ENCODE measurements at places on chromosomes 2 and 18. TPM values are rescaled to one million over a fixed set of nuclear protein-coding genes. Genes with fewer than 3 reads are reported as not detected.

Gene KCMF1
- total RNA-seq: 83.4 TPM

GRCh38 chr18:11269257-11269656, 119.9 kb upstream of the PIEZO2 start:
- no peak overlapping the region for H3K27ac ChIP-seq
- H3K4me3 ChIP-seq: no peak overlapping the region
- peaks cover 7% of the 10 kb centered on the region for H3K4me1 ChIP-seq
- DNase-seq: no peak

DNA sequence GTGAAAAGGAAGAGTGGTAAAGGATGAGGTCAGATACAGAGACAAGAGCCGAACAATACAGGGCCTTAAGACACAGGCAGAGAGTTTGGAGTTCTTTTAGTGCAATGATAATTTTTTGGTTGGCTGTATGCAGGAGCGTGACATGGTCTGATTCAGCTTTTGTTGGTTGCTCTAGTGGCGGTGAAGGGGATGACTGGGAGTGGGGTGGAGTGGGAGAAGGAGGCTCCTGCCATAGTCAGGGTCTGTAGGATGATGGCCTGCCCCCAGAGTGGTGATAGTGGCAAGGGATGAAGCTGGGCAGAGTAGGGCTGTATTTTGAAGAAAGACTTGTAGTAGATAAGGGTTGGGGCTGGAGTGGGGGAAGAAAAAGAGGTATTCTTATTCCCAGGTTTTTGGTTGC, 306.6 kb upstream of the VWC2L start:
- no peaks in the 10 kb centered on the region for H3K36me3 ChIP-seq
- H3K4me1 ChIP-seq: no peaks in the 10 kb centered on the region
- no peaks in the 10 kb centered on the region for H3K27me3 ChIP-seq
- no peak for DNase-seq
- no peak overlapping the region for H3K27ac ChIP-seq

Gene DNER
- not detected for total RNA-seq

DNA sequence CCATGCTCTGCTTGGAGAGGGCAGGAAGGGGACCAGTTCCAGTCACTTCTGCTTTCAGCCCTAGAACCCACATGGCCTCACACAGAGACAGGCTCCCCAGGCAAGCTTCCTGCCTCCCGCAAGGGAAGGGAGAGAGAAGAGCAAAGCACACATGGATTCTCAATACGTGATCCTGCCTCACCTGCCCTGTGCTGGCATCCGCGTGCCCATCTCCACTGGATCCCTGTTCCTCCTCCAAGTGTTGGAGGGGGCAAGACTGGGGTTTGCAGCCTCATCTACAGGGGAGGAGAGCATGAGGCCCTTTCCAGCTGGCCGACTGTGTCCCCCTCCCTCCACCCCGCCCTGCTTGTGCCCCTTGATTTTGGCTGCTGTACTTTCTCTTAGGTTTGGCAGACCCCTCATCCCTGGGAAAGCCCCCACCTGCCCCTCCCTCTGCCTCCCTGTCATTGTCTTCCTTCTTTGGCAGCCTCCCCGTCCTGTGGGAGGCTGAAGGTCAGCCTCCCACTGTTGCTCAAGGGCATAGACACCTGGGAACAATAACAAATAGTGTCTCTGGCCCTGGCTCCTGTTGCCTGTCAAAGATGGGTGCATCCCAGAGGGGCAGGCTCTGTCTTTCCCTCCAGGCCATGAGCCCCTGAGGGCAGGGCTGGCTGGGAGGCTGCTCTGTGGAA, 22.7 kb downstream of the KCNF1 start:
- H3K4me1 ChIP-seq: peaks cover 12% of the 10 kb centered on the region
- H3K27ac ChIP-seq: no peak overlapping the region
- no peak overlapping the region for H3K4me3 ChIP-seq
- no peaks in the 10 kb centered on the region for H3K36me3 ChIP-seq
- no peaks in the 10 kb centered on the region for H3K27me3 ChIP-seq

Gene SKOR2
- not detected for total RNA-seq

- no peak overlapping the region for H3K27ac ChIP-seq
- H3K36me3 ChIP-seq: no peaks in the 10 kb centered on the region
- H3K4me3 ChIP-seq: no peak overlapping the region
- no peaks in the 10 kb centered on the region for H3K27me3 ChIP-seq
- peaks cover 8% of the 10 kb centered on the region for H3K4me1 ChIP-seq
These were observed 199.6 kb downstream of the VAPA start for GRCh38 chr18:10113121-10114022.

DNA sequence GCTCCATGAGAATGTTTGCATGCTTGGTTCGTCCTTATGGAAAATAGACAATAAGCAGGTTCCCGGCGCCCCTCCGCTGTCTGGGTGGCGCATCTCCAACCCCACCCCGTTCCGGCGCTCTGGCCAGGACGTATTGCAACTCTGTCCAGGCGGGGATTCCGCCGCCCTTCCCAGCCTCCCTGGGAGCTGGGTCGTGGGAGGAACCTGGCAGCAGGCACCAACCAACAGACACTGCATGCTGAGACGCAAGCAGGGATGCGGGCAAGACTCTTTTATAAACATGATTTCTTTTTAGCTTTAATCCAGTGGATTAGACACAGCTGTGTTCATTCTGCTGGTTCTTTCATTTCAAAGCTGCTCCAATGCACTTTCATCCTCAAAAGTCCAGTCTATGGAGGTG, 240.2 kb downstream of the SH3BP4 start:
- H3K27me3 ChIP-seq: no peaks in the 10 kb centered on the region
- no peak overlapping the region for H3K27ac ChIP-seq
- no peaks in the 10 kb centered on the region for H3K4me1 ChIP-seq
- no peaks in the 10 kb centered on the region for H3K36me3 ChIP-seq

DNA sequence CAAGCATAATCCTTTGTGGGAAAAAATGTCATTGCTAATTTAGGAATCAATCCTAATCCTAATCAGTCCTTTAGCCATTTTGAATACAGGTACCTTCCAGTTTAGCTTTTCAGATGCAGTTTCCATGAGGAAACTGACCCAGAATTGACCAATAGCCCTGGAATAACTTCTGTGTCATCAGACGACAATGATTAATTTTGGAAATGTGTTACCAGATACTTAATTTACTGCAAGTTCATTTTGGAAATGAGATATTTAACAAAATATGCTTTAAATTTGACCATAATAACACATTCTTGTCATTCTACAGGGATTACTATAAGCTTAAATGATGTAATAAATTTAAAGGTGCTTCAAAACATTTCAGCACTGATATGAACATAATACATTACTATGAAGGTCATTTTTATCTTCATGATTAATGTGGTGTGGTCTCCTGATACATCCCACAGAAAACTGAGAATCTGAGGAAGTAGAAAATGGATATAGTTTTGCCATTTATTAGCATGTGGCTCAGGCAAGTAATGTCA, 129.8 kb upstream of the SH3BP4 start:
- peaks cover 8% of the 10 kb centered on the region for H3K4me1 ChIP-seq
- H3K27me3 ChIP-seq: no peaks in the 10 kb centered on the region
- no peak overlapping the region for H3K4me3 ChIP-seq
- H3K36me3 ChIP-seq: no peaks in the 10 kb centered on the region

DNA sequence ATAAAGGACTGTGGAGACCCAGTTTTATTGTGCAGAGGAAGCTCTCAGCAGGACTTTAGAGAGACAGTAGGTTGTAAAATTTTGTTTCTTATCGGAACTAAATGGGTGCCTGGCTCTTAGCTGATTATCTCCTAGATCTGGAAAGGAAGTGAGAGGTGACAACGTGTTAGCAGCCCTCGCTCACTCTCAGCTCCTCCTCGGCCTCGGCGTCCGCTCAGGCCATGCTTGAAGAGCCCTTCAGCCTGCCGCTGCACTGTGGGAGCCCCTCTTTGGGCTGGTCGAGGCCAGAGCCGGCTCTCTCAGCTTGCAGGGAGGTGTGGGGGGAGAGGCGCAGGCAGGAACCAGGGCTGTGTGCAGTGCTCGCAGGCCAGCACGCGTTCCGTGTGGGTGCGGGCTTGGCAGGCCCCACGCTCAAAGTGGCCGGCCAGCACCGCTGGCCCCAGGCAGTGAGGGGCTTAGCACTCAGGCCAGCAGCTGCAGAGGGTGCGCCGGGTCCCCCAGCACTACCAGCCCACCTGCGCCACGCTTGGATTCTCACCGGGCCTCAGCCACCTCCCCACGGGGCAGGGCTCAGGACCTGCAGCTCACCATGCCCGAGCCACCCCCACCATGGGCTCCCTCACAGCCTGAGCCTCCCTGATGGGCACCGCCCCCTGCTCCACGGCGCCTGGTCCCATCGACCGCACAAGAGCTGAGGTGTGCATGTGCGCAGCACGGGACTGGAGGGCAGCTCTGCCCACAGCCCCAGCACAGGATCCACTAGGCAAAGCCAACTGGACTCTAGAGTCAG, 4.6 kb upstream of the MFF start:
- no peak for DNase-seq
- no peak overlapping the region for H3K4me3 ChIP-seq
- no peaks in the 10 kb centered on the region for H3K36me3 ChIP-seq
- H3K27me3 ChIP-seq: no peaks in the 10 kb centered on the region

DNA sequence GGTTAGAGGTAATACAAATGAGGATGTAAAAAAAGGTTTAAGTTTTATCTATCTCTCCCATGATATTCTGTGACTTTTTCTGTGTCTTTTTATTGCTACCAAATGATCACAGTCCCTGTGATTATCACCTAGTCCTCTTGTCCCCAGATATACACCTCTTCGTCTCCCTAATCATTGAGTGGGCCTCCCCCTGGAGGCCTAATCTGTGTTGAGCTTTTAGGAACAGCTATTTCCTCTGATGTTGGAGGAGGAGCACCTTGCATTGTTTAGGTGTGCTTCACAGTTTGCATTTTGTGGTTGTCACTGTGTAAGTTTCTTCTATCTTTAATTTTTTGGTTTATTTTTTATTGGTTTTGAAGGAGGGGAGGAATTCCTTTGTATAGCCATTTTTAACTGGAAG, 33.3 kb downstream of the CCDC85A start:
- H3K4me3 ChIP-seq: no peak overlapping the region
- no peak for DNase-seq
- no peaks in the 10 kb centered on the region for H3K36me3 ChIP-seq
- no peaks in the 10 kb centered on the region for H3K4me1 ChIP-seq

- H3K4me1 ChIP-seq: no peaks in the 10 kb centered on the region
- no peak overlapping the region for H3K4me3 ChIP-seq
- H3K27ac ChIP-seq: no peak overlapping the region
- no peak for DNase-seq
- peaks cover 1% of the 10 kb centered on the region for H3K36me3 ChIP-seq
These were observed 74.6 kb downstream of the DHRS9 start for GRCh38 chr2:169143998-169144397.

GRCh38 chr2:160338901-160339685, 139.0 kb upstream of the ITGB6 start:
- no peak overlapping the region for H3K4me3 ChIP-seq
- no peaks in the 10 kb centered on the region for H3K36me3 ChIP-seq
- DNase-seq: no peak
- H3K4me1 ChIP-seq: no peaks in the 10 kb centered on the region
- no peak overlapping the region for H3K27ac ChIP-seq

DNA sequence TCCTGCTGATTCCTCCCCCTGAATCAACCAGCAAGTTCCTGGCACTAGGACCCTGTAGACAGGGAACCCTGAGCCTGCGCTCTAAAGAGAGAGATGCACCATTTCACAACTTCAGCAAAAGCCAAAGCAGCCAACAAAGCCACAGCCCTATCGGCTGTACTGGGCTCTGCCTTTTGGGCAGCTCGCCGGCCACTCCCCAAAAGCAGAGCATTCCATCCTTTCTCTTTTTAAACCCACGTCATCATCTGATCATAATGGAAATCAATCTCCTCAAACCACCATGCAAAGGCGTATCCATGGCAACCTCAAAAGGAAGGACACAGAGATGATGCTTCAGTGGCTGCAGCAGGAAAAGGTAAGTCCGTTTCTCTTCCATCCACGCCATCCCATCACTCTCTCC, 5.3 kb upstream of the DCTN1 start:
- no peaks in the 10 kb centered on the region for H3K27me3 ChIP-seq
- no peak for DNase-seq
- H3K4me3 ChIP-seq: no peak overlapping the region
- no peak overlapping the region for H3K27ac ChIP-seq
- peaks cover 5% of the 10 kb centered on the region for H3K4me1 ChIP-seq
- no peaks in the 10 kb centered on the region for H3K36me3 ChIP-seq

- H3K4me1 ChIP-seq: peaks cover 16% of the 10 kb centered on the region
- no peak overlapping the region for H3K4me3 ChIP-seq
- no peaks in the 10 kb centered on the region for H3K27me3 ChIP-seq
These were observed 24.5 kb upstream of the PPP4R1 start for GRCh38 chr18:9638886-9639285.

Gene SYT4
- total RNA-seq: not detected

Gene PLGLB1
- not detected for total RNA-seq

- no peaks in the 10 kb centered on the region for H3K36me3 ChIP-seq
- no peaks in the 10 kb centered on the region for H3K4me1 ChIP-seq
- no peak for DNase-seq
- no peak overlapping the region for H3K27ac ChIP-seq
These were observed 47.4 kb upstream of the CAB39 start for GRCh38 chr2:230665263-230665691.

DNA sequence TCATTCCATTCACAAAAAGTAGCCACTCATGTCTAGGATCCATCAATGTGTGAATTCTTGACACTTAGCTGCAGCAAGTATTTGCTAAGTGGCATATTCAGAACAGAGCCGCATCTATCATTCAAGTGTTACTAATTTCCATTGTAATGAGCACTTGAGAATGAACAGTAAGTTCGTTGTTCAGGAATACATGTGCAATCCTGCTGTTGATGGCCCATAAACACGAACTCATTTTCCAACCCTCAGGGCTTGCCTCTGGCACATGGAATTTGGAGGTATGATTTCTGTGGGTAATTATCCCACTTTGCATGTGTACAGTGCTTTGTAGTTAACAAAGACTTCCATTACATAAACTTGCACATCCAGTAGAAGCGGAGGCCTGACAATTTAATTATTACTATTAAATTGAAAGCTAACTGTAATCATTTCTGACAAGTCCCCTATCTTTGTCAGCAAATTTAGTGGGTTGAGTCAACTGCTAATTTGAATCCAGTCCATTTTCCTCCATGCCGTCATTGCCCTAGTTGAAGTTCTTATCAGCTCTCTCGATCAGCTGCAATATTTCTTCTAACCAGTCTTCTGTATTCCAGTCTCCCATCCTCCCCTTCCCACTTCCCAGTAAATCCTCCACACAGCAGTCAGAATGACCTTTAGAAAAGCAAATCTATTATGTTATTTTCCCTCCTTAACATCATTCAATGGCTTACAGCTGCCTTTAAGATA, 116.0 kb upstream of the AQP4 start:
- H3K27ac ChIP-seq: no peak overlapping the region
- no peaks in the 10 kb centered on the region for H3K4me1 ChIP-seq
- H3K36me3 ChIP-seq: no peaks in the 10 kb centered on the region
- H3K27me3 ChIP-seq: no peaks in the 10 kb centered on the region
- no peak overlapping the region for H3K4me3 ChIP-seq
- DNase-seq: no peak

- peaks cover 3% of the 10 kb centered on the region for H3K4me1 ChIP-seq
- no peak overlapping the region for H3K4me3 ChIP-seq
- H3K27me3 ChIP-seq: no peaks in the 10 kb centered on the region
- H3K27ac ChIP-seq: no peak overlapping the region
- H3K36me3 ChIP-seq: no peaks in the 10 kb centered on the region
These were observed 102.1 kb downstream of the CRACDL start for GRCh38 chr2:98833917-98834263.
